Cortex of kidney (tissue), 1 donor: ENCODE measurements at places on chromosomes 4 and X.

- DNase-seq, result no peak
Observed at GRCh38 chr4:183714626-183715025, 55.5 kb downstream of the TRAPPC11 start.

- no peak for DNase-seq
Observed at GRCh38 chr4:150363721-150364688, 217.9 kb upstream of the MAB21L2 start.

GRCh38 chr4:8709729-8710360, 117.3 kb downstream of the CPZ start:
- no peak for DNase-seq

- DNase-seq, result no peak
Observed at GRCh38 chr4:40309250-40309774, 25.8 kb upstream of the CHRNA9 start.

DNA sequence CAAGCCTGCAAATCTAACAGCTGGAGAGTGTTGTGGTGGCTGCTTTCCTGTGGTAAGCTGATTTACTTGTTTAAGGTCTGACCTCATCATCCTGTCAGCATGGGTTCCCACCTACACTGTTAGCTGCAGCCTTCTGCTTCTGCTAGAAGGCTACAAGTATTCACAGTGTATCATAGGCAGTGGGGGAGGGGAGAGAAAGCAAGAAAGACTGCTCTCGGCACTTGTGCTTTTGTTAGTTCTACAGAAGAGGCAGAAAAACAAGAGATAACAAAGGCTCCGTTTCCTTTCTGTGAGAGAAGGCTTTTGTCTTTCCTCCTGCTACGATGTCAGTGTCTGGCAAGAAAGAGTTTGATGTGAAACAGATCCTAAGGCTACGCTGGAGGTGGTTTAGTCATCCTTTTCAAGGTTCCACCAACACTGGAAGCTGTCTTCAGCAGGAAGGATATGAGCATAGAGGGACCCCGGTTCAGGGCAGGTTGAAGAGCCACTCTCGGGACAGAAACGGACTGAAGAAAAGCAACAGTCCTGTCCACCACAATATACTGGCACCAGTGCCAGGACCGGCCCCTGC, at the start of gene KLHL4:
Gene KLHL4, plus strand, starts transcription at position 232 of the 571 bp plus-strand sequence. Its CDS starts 92 bp downstream, at position 324.
- DNase-seq, result no peak

GRCh38 chr4:120053911-120054310, 12.7 kb downstream of the MAD2L1 start:
- no peak for DNase-seq

- DNase-seq, result no peak
Observed at GRCh38 chr4:48578132-48578968, 88.3 kb downstream of the ZAR1 start.

- no peak for DNase-seq
Observed at GRCh38 chr4:14254252-14254651, 626.7 kb upstream of the BOD1L1 start.

GRCh38 chr4:4765811-4766210, 93.7 kb upstream of the MSX1 start:
- DNase-seq, result no peak

- no peak for DNase-seq
Observed at GRCh38 chrX:19549838-19550237, 34.5 kb upstream of the MAP3K15 start.

GRCh38 chr4:154125340-154125739, 336.5 kb upstream of the SFRP2 start:
- DNase-seq, result no peak

DNA sequence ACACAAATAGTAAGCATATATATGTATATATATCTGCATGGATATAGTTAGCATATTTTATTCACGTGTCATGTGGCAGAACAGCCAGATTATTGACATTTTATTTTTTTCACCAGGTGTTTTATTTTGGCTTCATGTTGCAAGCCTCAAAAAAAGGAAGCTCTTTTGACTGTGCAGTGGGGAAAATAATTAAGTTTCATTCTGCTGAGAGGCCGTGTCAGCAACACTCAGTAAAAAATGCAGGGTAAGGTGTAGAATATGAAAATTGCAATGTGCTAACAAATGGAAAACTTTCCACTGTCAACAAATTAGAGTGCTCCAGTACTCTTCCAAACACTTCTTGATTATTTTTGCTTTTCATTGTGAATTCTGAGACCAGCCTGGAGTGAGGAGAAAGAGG, 511.5 kb downstream of the GLUD2 start:
- DNase-seq, result no peak

- DNase-seq, result no peak
Observed at GRCh38 chr4:123786920-123787319, 390.3 kb downstream of the SPRY1 start.

- DNase-seq, result no peak
Observed at GRCh38 chrX:112852851-112853250, 12.2 kb upstream of the AMOT start.

GRCh38 chrX:118216509-118216908, 99.9 kb upstream of the KLHL13 start:
- DNase-seq, result no peak

DNA sequence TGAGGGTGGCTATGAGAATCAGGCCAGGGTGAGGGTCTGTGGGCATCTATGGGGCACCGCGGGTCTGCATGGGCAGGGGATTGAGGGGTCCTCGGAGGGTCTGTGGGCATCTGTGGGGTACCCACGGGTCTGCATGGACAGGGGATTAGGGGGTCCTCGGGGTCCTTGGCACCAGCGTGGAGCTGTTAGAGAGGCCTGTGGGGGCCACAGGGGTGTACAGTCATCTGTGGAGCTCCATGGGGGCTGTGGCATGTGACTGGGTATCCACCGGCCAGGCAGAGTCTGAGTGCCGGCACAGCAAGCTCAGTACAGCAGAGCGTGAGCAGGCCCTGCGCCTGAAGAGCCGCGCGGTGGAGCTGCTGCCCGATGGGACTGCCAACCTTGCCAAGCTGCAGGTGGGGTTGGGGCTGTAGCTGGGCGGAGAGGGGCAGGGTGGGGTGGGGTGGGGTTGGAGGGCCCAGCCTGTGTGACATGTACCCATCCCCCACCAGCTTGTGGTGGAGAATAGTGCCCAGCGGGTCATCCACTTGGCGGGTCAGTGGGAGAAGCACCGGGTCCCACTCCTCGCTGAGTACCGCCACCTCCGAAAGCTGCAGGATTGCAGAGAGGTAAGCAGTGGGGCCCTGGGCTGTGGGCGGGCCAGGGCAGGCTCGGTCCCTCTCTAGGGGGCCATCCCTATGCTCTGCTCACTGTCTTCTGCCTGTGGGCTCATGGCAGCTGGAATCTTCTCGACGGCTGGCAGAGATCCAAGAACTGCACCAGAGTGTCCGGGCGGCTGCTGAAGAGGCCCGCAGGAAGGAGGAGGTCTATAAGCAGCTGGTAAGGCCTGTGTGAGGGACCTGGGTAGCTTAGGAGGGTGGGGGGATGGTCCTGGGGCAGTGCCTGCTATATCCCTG, 12.9 kb downstream of the CCDC22 start:
- DNase-seq, result no peak

DNA sequence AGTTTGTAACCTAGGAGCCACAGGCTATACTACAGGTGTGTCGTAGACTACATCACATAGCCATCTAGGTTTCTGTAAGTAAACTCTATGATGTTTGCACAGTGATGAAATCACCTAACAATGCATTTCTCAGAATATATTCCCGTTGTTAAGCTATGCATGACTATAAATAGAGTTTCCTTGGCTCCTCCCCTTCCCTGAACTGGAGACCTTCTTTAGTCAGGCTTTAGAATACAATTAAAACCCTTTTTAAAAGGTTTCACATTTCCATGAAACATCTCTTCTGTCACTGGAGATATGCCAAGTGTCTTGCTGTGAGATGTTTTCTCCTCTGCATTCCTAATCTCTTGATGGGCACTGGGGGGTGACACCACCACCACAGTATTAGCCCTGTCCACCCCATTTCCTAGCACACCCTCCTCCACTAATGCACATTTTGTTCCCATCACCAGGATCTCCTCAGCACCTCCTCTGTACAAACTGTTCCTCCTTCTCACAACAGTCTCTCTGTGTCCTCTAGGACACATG, 334.6 kb upstream of the CPEB2 start:
- no peak for DNase-seq

GRCh38 chr4:184099000-184099399, 118.7 kb downstream of the ENPP6 start:
- DNase-seq, result no peak

DNA sequence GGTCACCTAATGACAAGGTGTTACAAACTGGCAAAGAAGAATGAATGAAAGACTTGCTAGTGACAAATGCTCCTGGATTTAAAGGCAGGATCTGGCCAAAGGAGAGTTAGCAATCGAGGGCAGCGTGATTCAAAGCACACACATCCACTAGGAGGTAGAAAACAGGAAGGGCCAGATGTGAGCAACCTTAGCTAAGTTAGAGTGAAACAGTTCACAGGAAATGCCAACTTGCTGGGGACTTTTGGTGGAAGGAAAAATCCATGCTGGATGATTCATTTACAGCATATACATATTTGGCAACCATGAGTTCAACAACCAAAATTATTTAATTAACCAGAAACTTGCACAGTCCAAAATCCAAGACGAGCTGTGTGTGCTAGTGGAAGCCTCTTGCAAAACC, 276.9 kb downstream of the PTTG2 start:
- no peak for DNase-seq

DNA sequence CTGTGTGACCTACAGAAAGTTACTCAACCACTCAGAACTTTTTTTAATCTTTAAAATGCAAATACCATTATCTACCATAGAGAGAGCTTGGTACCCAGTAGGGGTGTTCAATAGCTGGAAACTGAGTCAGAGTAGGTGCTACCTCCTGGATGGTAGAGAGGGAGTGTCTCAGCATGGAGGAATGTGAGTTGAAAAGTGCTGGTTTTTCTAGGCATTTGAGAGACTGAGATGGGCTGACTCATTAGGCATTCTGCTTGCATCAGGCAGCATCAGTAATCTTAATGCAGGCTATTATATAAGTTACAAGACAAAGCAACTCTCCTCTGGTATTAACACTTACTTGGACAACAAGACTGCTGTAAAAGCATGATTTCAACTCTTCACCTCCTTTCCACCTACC, 70.9 kb upstream of the ARHGEF9 start:
- DNase-seq, result no peak

DNA sequence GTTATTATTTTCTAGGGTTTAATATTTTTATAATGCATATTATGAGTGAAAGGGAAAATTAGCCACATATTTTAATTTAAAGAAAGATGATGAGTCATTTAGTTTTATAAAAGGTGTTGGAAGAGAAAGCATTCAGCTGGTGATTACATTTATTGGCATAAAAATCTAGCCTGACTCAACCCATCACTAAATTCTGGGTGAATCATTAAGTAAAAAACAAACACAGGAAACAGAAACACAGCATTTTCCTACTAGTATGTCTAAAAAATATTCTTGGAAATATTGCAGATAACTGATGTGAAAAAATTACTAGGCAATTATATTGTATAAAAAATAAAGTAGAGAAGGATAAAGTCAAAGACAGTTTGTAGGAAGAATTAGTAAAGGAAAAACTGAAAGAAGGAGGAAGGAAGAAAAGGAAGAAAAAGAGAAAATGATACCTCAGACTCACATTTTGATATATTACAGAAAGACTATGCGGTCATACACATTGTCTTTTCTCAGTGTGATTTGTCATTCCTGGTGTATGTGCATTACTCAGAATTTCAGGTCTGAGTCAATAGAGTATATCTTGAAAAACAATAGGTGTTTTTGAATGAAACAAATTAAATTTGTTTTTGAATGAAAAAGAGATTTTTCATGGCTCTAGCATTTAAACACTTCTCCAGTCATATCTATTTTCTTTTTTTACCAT, 48.0 kb upstream of the SPOCK3 start:
- no peak for DNase-seq

DNA sequence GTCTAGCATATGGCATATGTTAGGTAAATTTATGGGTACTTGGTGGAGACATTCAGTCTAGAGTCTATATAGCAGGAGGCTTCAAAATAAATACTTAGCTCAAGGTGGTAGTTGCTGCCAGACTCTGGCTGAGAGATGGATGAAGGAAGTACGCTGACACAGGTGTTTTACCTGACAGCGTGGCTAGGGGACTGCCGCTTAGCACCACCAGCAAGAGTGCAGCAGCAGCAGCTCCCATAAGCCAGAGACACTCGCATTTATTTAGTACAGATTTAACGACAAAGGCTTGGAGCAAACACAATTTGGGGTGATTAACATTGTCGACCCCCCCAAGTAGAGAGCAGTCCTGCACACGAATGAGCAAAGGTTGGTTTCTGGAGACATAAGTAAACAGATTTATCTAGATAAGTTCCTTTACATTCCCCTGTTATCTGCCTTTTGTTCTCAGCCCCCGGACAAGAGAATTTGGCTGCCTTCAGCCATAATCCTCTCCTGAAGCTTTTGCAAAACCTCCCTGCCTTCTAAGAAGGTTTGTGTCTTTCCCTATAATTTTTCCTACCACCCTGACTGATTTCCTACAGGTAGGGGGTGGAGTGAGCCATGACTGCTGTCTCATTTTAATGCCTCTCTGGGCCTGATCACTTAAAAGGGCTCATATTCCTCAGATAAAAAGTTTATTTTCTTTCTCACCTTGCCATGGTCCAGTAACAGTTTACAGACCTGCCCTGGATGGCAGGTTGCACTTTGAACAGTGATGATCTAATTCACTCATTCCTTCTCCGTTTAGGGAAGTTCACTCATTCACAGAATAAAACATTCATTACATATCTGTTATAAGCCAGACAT, 64.6 kb downstream of the RHOH start:
- DNase-seq, result no peak

GRCh38 chr4:155975511-155975910, 21.8 kb upstream of the CTSO start:
- DNase-seq, result no peak

DNA sequence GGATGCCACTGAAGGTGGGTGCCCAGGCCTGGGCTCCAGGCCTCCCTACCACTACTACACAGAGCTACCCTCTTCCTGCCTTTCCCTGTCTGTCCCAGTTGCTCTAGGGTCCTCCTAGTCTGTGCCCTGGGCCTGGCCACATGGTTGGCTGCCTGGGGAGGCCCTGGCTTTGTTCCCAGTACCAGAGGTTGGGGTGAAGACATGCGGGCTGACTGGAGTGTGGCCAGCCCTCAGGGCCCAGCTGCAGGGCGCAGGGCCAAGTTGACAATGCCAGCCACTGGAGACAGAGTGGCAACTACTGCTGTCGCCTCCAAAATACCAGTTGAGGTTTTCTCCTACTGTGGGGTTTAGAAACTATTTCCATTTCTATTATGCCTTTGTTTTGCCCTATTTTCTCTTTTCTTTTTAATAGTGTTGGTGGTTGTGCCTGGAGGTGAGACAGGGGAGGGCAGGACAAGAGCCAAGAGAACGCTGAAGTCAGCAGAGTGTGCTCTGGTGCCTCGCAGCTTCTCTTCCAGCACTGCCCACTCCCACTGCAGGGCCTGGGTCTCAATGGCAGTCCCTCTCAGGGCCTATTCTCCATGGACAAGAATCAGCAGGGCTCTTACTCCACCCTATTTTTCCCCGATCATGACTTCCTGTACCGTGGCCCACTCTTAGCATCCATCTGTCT, 32.2 kb upstream of the XPNPEP2 start:
- DNase-seq, result no peak

GRCh38 chr4:124104101-124104500, 608.4 kb downstream of the ANKRD50 start:
- no peak for DNase-seq

- no peak for DNase-seq
Observed at GRCh38 chr4:117700111-117700892, 334.0 kb upstream of the NDST3 start.

- DNase-seq, result no peak
Observed at GRCh38 chrX:126485409-126485808, 67.2 kb downstream of the DCAF12L1 start.

GRCh38 chrX:51496501-51497291, at the start of gene NUDT11:
Gene NUDT11 (minus strand): TSS chrX:51496592. CDS start chrX:51496444, 148 bp downstream.
- no peak for DNase-seq

GRCh38 chrX:140110081-140110650, 144.8 kb upstream of the CXorf66 start:
- DNase-seq, result no peak

GRCh38 chr4:123553279-123553678, 156.7 kb downstream of the SPRY1 start:
- DNase-seq, result no peak
